Activated CD8-positive, alpha-beta T cell treated with anti-CD3 and anti-CD28 coated beads for 36 hours (primary cell): ENCODE measurements at places on chromosomes 2 and 18. TPM values are rescaled to one million over a fixed set of nuclear protein-coding genes. Genes with fewer than 3 reads are reported as not detected.

Gene FAM110C
- 0.96 TPM for total RNA-seq

Gene SP5
- not detected for total RNA-seq

Gene GALNT13
- total RNA-seq, result 0.60 TPM

Gene PCARE
- not detected for total RNA-seq

Gene TUBA4B
- not detected for total RNA-seq

Gene AKAIN1
- not detected for total RNA-seq
